Putamen (tissue), 1 donor: ENCODE measurements at places on chromosomes 4 and X.

- no peak for DNase-seq
Measured at GRCh38 chrX:57901466-57901865, 8.8 kb downstream of the ZXDA start.

- DNase-seq: no peak
Measured at GRCh38 chr4:185524888-185525863, 10.1 kb downstream of the PDLIM3 start.

DNA sequence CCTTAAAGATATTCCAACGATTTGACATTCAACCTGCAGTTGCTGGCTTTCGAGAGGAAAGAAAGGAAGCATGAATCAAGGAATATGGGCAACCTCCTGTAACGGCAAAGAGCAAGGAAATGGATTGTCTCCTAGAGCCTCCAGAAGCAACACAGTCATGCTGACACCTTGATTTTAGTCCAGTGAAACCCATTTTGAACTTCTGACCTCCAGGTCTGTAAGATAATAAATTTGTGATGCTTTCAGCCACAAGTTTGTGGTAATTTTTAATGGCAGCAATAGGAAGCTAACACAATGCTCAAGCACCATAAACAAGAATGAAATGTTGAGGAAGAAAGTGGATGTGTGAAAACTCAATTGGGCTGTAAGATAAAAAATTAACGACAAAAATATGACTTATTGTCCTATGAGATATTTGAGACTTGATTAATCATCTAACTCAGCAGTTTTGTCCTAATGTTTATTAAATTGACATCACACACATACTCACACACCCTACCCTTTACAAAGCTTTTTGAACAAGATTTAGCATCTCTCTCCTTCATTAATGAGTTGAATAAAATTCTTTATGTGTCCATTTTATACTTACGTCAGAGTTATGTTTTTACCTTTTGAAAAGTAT is 857.2 kb upstream of the INTU start:
- DNase-seq: no peak

- no peak for DNase-seq
Measured at GRCh38 chr4:111108153-111108552, 485.3 kb upstream of the PITX2 start.

DNA sequence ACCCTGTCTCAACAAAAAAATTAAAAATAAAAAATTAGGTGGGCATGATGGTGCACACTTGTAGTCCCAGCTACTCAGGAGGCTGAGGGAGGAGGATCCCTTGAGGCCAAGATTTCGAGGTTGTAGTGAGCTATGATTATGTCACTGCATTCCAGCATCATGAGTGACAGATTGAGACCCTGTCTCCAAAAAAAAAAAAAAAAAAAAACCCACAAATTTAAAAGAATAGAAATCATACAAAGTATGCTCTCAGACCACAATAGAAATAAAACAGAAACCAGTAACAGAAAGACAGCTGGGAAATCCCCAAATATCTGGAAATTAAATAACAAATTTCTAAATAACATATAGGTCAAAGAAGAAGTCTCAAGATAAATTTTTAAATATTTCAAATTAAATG is 81.0 kb upstream of the HUWE1 start:
- DNase-seq: no peak

- no peak for DNase-seq
Measured at GRCh38 chr4:111393781-111394180, 751.5 kb upstream of the FAM241A start.

- DNase-seq: no peak
Measured at GRCh38 chr4:102420563-102421398, 75.5 kb upstream of the SLC39A8 start.

GRCh38 chrX:53471346-53471745 is 37.2 kb upstream of the HSD17B10 start:
- DNase-seq: no peak
